Testis (tissue), 5 donors: ENCODE measurements at places on chromosomes 2 and 18.
A peak's percentile ranks its signal among the peaks of the same experiment; 100 is the strongest.

- DNase-seq = no peak
Observed at GRCh38 chr2:37526323-37526722, 145.1 kb downstream of the CDC42EP3 start.

- no peak for DNase-seq
Observed at GRCh38 chr2:114642988-114643553, 200.6 kb downstream of the DPP10 start.

- DNase-seq = no peak
Observed at GRCh38 chr2:109208071-109208950, 79.3 kb downstream of the SH3RF3 start.

DNA sequence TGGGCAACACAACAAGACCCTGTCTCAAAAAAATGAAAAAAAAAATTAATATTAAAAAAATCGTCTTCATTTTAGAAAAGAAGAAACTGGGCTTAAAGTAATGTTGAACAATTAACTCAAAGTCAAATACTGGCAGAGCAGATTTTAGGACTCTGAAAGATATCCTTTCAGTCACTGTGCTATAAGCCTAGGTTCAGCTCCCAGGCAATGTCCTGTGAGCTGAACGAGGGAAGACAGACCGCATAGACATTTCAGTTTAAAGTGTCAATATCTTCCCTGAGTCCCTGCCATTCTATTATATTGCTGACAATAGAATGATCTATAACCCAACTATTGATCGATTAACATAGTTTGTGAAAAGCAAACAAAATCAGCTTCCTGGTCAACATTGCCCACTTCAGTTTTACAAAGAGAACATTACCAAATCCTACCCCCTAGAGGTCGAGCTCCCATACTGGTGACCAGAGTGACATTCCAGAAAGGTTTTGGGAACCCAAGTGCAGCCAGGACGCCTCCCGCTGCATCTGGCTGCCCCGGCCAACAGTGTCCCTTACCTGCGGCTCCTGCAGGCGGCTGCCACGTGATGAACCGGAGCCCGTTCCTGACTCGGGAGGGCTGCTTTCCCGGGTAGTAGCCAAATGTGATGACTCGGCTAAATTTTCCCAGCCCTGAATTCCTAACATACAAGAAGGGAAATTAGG is 639 bp downstream of the MRO start:
- peak; percentile 60 for DNase-seq

GRCh38 chr2:11145350-11145749 is 9.9 kb upstream of the SLC66A3 start:
- DNase-seq = no peak

DNA sequence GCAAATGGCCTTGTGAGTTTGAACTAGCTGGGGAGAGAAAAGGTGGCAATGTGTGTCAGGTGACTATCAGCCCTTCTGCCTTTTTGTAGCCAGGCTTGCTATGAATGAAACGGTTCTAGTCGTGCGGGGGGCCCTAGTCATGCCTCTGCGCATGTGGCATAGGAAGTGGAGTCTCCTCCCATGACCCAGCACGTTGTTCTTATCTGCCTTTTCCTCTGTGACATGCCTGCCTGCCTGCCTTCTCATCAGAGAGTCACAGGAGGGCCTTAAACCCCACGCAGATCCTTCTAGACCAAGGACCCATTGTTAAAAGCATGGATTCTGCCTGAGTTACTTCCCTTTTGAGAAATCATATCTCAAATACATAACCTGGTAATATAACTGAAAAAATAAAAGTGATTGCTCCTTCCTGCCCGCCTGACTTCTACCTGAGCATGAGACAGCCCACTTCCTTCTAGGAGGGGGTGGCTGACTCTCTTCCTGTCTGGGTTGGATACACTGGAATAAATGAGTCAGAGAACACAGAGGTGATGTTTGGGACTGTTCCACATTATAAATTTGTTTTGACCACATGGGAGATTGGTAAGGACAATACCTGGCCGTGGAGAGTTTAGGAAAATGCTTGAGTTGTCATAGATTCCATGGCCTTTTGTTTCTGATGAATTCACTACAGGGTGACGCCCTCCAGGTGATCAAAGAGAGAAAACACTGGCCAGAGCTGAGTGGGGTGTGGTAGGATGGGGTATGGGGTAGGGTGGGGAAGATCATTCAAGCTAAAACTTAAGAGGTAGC is 49.8 kb downstream of the FBLN7 start:
- DNase-seq = no peak

DNA sequence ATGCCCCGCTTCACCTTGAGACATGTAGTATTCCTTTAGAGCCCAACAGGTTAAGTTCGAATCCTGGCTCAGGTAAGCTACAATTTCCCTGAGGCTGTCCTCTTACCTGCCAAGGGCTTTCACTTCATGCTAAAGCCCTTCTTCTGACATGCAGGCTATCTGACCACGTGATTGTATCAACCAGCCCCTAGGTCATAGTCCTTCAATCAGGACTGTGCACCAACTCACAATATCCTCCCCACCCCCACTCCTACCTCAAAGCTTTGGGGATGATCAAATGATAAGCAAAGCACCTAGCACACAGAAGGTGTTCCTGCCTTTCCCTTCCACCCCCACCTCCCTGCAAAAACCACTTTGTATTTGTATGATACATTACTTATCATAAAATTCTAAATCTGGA is 78.9 kb downstream of the AAK1 start:
- no peak for DNase-seq

DNA sequence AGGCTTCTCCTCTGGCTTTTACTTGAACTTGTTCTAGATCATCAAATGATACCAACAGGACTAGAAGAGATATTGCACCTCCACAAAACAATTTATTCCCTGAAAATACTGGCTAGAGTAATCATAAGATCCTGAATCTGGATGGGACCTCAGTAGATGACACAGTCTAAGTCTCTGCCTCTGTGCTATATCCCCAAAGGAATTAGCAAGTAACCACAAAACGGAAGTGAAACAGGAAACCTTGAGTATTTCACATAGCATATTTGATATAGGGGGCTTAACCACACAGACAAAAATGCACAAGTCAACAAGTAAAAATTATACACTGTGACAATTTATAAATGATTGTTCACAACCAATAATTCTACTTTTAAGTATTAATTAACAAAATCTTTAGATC is 456.9 kb upstream of the TNP1 start:
- DNase-seq = no peak

- DNase-seq = no peak
Observed at GRCh38 chr18:76544511-76545345, 49.7 kb upstream of the ZNF516 start.

DNA sequence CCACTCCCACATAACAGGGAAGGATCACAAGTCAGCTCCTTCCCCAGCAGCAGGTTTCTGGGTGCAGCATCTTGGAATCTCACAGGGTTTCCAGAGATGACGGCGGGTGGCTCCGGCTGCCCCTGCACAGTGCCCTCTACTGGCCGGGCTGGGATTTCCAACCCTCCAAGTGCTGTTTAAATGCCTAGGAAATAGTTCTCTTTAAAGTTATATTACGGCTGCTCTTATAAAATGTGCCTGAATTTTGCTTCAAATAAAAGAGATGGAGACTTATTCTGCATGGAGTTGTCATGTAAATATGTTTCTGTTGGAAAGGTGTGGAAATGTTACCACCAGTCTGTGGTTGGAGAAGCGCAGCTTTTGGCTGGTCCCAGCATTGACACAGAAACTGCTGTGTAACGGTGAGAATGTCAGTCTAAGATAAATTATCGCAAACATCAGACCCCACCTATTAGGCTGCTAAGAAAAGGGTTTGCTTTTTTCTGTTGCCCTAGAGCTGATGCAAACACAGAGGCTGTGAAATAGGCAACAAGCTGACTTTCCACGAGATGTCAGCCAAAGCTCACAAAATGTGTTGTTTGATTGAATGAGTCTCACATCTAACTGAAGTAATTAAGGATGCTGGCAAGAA is 3.3 kb upstream of the HJURP start:
- peak; percentile 44 for DNase-seq
